Thyroid gland (tissue), 4 donors: ENCODE measurements at places on chromosomes 2 and 18. TPM values are rescaled to one million over a fixed set of nuclear protein-coding genes. Genes with fewer than 3 reads are reported as not detected.

DNA sequence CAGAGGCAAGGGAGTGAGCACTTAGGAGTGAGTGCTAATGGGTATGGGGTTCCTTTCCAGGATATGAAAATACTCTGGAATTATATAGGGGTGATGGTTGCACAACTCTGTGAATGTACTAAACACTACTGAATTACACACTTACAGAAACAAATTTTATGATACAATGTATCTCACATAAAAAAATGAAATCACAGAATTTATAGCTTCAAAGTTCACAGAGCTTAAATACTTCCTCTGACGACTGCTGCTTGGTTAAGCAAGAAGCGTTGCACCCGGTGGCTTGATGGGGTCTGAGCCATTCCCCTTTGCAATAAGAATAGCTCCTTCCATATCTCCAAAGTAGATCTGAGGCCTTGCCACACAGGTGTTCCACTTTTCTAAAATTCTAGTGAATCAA is 835.1 kb downstream of the TSN start:
- no peak for DNase-seq

GRCh38 chr2:3390041-3390440 is 10.5 kb downstream of the TRAPPC12 start:
- no peak for DNase-seq

DNA sequence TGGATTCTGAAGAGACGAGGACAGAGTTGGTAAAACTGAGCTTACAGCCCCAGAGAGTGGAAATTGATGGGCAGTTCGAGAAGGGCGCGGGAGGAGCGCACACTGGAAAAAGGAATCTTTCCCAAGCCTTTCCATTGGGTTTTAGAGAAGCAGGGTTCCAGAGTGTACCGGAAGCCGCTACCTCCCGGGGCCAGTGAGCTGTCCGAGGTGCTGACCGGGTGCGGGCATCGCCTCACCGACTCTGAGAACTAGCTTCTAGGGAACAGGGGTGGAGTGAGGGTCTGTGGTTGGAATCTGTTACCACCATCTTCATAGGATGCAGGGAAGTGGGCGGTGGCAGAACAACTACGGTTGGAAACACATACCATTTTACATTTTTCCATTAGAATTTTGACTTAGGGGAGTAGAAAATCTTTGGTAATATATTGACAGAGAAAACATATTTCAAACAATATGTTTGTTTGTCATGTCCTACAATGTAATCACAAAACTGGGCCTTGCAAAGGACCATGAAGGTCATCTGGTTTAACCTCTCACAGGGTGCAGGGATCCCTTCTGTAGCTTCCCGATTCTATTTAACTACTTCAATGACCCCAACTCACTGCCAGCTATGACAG is 724 bp downstream of the NMS start:
- DNase-seq = peak; percentile 17

GRCh38 chr2:169480079-169480465 is 778 bp downstream of the BBS5 start:
- no peak for DNase-seq

DNA sequence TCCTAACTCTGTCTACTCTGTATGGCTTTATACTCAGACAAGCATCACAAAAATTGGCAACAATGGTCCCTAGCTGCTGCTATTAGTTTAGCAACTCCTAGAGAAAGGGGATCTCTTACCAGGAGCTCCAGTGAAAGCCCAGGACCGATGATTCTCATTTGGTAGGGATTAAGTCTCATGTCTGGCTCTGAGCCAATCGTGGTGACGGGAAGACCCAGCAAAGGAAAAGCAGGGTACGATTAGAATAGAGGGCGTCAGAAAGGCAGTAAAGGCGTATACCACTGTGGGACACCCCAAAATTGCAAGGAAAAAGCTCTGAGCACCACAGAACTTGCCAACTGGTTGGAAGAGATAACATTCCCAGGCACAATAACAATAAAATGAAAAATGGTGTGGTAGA is 129.5 kb downstream of the MTCL1 start:
- DNase-seq = no peak

DNA sequence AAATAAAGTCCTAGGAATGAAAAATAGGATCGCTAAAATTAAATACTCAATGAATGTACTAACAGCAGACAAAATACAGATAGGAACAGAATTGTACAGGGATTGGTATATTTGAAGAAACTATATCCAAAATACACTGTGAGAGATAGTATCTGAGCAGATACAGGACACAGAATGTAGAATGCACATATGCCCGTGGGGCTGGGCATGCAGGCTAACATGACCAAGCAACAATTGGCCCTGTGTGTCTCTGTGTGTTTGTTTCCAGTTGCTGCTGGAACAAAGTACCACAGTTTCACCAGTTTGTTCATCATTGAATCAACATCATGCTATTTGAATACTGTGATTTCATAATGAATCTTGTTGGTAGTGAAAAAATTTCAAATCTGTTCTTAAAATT is 127.6 kb downstream of the PMAIP1 start:
- no peak for DNase-seq

DNA sequence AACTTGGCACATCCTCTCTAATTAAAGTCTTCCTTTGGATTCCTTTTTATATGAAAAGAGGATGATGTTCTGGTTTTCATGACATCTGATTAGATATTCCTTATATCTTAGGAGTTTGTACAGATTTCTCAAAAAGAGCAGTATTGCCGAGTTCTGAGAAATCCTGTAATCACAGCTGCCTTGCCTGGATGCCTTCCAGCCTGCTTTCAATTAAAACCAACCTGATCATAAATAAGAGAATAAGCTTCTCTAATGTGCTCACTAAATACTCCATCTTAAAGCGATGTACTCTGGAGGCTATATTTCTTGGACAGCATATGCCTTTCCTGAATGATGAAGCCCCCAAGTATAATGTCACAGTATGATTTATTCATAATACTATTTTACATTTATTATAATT is 1203.8 kb upstream of the PIK3C3 start:
- DNase-seq = no peak

DNA sequence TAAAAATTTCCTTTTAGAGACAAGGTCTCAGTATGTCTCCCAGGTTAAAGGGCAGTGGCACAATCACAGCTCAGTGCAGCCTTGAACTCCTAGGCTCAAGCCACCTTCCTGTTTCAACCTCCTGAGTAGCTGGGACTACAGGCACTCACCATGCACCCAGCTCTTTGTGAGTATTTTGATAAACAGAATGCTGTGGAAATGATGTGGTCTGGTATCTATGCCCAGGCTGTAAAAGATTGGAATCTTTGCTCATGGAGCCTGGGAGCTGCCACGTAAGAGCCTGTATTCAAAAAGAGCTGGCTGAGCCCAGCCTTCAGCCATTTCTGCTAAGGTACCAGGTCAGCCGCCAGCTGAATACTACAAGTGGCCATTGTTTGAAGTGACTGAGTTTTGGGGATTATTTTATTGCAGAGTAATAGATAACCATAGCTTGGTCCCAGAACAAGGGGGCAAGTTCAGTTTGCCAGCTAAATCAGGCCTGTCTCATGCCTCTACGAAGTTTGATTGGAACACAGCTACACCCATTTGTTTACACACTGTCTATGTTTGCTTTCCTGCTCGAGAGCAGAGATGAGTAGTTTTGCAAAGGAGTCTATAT is 21.3 kb upstream of the ARL5A start:
- DNase-seq = no peak

ERFE gene
- total RNA-seq = 5.7 TPM

METAP1D gene
- 30.9 TPM for total RNA-seq

- no peak for DNase-seq
These were observed 132.9 kb downstream of the FAM161A start for GRCh38 chr2:61720911-61721310.

DNA sequence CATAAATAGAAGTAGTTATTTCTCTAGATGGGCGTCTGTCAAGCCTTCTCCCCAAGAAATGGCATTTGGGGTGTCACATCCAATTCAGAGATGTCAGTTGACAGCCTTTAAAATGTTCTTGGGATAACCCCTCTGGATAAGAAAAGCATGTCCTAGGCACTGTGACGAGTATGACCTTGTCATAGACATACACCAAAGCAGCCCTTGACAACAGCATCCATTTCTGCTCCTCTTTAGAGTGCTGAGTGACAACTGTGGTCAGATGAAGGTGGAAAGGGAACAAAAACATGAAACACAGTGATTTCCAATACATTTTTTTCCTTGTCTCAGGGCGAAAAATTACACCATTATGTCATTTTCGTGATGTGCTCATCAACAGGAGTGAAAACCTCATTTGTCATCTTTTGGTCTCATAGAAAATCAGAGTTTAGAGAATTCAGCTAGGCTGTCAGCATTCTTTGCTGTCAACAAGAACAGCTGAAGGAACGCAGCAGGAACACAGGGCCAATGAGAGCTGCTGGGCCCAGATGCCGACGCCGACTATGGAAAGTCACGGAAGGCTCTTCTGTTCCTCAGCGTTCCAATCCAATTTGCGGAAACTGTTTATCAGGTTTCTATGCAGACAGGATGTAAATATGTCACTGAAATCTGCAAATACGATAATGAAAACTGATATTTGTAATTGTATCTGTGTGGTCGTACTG is 193.2 kb downstream of the ICOS start:
- DNase-seq = no peak

GRCh38 chr2:8448824-8449556 is 232.9 kb upstream of the ID2 start:
- no peak for DNase-seq

GRCh38 chr2:63642946-63643345 is 54.2 kb downstream of the MDH1 start:
- DNase-seq = no peak

- DNase-seq = no peak
These were observed 70.2 kb upstream of the GALNT3 start for GRCh38 chr2:165864296-165864695.

DNA sequence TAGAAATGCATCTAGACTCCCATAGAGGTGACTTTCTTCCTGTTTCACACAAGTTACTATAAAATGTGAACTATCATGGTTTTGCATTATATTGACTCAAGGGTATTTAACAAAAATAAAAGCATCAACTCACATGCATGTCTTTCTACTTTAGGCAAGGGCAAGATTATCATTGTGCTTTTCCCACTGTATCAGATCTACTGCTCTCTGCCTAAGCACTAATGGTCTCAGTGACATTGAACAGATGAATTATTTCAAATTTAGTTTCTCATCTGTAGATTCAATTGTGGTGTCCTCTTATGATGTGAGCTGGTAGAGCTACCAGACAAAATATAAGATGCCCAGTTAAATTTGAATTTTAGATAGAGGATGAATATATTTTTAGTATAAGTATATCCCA is 113.9 kb downstream of the MTX2 start:
- no peak for DNase-seq

- DNase-seq = peak; percentile 51
These were observed 62.6 kb downstream of the DNMT3A start for GRCh38 chr2:25279091-25279651.

DNA sequence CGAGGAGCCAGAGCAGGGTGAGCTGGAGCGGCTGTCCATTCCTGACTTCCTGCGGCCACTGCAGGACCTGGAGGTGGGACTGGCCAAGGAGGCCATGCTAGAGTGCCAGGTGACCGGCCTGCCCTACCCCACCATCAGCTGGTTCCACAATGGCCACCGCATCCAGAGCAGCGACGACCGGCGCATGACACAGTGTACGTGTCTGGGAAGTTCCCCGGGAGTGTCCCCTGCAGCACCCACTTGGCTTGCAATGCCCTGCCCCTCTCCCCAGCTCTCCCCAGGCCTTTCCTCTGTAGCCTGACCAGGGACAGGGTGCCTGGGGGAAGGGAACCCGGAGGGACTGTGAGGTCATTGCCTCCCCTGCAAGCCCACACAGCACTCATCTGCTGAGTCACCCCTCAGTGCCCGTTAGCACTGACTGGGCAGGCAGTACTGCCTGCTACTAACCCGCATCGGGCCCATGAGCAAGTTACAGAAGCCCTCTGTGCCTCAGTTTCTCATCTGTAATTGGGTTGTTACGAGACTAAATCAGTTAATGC is 29.4 kb upstream of the GMPPA start:
- no peak for DNase-seq

MPV17 gene
- 151 TPM for total RNA-seq

RAPGEF4 gene
- 16.2 TPM for total RNA-seq

GRCh38 chr2:41999592-42000281 is 48.1 kb upstream of the PKDCC start:
- no peak for DNase-seq

DNA sequence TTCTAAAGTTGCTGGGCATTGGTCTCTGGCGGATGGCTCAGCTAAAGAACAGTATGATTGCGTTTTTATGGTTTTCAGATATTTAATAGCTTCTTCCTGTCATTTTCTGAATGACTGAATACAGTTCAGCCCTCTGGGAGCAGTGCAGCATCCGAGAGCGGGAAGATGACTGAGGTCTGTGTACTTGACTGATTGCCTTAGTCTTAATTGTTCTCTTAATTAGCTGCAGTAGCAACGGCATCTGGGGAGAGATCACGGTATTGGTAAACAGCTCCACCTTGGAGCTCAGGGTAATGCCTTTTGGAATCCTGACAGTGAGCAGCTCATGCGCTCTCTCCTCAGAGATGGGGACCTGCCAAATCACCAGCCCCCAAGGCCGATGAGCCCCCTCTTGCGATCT is 481.4 kb upstream of the SPRED2 start:
- DNase-seq = no peak

PDE1A gene
- total RNA-seq = 75.7 TPM

GRCh38 chr18:49563701-49564517 is 2.1 kb downstream of the LIPG start:
- no peak for DNase-seq

DNA sequence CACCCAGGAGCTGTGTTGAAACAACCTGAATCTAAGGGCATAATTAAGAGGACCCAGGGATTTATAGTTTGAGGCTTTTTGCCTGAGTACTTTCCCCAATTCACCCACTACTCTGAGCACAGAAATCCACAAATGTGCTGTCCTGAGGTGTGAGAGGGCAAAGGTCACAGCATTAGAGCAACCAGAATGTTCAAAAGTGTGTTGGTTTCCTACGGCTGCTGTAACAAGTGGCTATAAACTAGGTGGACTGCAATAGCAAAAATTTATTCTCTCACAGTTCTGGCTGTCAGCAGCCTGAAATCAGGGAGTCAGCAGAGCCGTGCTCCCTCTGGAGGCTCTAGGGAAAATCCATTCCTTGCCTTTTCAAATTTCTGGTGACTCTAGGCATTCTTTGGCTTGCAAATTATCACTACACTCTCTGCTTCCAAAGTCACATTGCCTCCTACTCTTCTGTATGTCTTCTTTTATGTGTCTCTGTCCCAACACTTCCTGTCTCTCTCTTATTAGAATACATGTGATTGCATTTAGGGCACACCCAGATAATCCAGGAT is 91.4 kb upstream of the TACR1 start:
- no peak for DNase-seq

- DNase-seq = no peak
These were observed 195.8 kb downstream of the NDUFA10 start for GRCh38 chr2:239829326-239829725.

DNA sequence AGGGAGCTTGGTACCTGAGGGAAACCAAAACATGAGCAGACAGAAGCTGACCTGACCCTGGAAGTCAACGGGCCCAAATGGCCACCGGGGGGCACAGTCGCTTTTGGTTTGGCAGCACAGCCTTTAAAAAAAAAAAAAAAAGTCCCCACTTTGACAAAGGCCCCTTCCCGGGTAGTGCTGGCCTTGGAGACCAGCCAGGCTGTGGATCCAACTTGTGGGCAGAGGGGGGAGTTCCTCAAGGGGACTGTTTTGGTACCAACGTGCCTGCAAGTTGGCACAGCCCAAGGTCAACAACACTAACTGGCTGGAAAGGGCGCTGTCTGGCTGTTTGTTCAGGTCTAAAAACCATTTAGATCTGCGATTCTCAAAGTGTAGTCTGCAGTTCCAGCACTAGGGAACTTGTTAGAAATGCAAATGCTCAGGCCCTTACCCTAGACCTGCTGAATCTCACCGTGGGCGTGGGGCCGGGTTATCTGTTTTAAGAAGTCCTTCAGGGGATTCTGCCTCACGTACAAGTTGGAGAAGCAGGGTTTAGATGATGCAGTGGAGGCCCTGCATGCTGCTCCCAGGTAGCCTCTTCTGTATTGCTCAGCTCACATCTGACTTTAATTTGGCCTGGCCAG is 83.0 kb downstream of the LPIN1 start:
- peak; percentile 85 for DNase-seq
